ENCODE measurements at places on chromosomes 3 and 15. TPM values are rescaled to one million over a fixed set of nuclear protein-coding genes. Genes with fewer than 3 reads are reported as not detected.
A peak's percentile ranks its signal among the peaks of the same experiment; 100 is the strongest.

Gene LRRC31
- total RNA-seq, result not detected

Gene CEP19
- 5.9 TPM for total RNA-seq

Gene TF
- 1.9 TPM for total RNA-seq

Gene BCHE
- total RNA-seq, result not detected

Gene STRIT1
- not detected for total RNA-seq

Gene NMNAT3
- total RNA-seq, result 6.4 TPM

Gene ALDH1A3
- 0.14 TPM for total RNA-seq

Gene NIT2
- 37.6 TPM for total RNA-seq

Gene KCNMB2
- total RNA-seq, result not detected

Gene MFN1
- total RNA-seq, result 32.0 TPM

- H3K4me3 ChIP-seq, result no peak overlapping the region
- H3K36me3 ChIP-seq, result no peaks in the 10 kb centered on the region
- no peak overlapping the region for H3K27ac ChIP-seq
- peak; percentile 17 for DNase-seq
- no peaks in the 10 kb centered on the region for H3K27me3 ChIP-seq
Measured at GRCh38 chr15:99507504-99508310, 58.1 kb upstream of the MEF2A start.

- peaks cover 19% of the 10 kb centered on the region for H3K27me3 ChIP-seq
- no peak overlapping the region for H3K4me3 ChIP-seq
- H3K27ac ChIP-seq, result no peak overlapping the region
- DNase-seq, result no peak
- no peaks in the 10 kb centered on the region for H3K4me1 ChIP-seq
- no peaks in the 10 kb centered on the region for H3K36me3 ChIP-seq
Measured at GRCh38 chr3:124249038-124249437, 257.1 kb upstream of the ROPN1 start.

- H3K36me3 ChIP-seq, result no peaks in the 10 kb centered on the region
- peak overlapping the region; percentile 81 for H3K4me3 ChIP-seq
- peak overlapping the region; percentile 92 for H3K27ac ChIP-seq
- DNase-seq, result peak; percentile 66
- H3K4me1 ChIP-seq, result peaks cover 97% of the 10 kb centered on the region
Measured at GRCh38 chr15:78049691-78050440, 27.6 kb downstream of the TBC1D2B start.

GRCh38 chr15:64813075-64813474, 12.4 kb downstream of the PIF1 start:
- H3K36me3 ChIP-seq, result peaks cover 3% of the 10 kb centered on the region
- H3K4me3 ChIP-seq, result no peak overlapping the region
- peaks cover 6% of the 10 kb centered on the region for H3K4me1 ChIP-seq

- no peak overlapping the region for H3K27ac ChIP-seq
- no peaks in the 10 kb centered on the region for H3K36me3 ChIP-seq
- H3K4me1 ChIP-seq, result peaks cover 4% of the 10 kb centered on the region
- peaks cover 8% of the 10 kb centered on the region for H3K27me3 ChIP-seq
- DNase-seq, result no peak
Measured at GRCh38 chr3:187181454-187182170, 15.7 kb upstream of the RTP1 start.

DNA sequence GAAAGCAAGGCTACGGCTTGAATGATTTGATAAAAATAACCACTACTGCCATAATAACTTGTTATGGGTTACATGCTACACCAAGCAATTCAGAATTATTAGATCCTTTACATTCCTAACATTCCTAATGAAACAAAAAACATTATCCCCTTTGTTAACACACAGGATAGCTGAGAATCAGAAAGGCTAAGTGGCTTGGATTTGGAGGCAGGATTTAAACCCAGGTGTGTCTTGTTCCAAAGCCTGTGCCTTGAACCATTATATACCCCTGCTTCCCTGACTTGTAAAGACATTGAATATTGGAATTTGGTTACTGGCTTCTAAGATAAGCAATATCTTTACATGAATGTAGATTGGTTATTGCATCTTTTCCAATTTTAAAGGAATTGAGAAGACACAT, 417.1 kb upstream of the GOLIM4 start:
- no peak overlapping the region for H3K27ac ChIP-seq
- H3K36me3 ChIP-seq, result no peaks in the 10 kb centered on the region
- no peaks in the 10 kb centered on the region for H3K4me1 ChIP-seq
- no peaks in the 10 kb centered on the region for H3K27me3 ChIP-seq

DNA sequence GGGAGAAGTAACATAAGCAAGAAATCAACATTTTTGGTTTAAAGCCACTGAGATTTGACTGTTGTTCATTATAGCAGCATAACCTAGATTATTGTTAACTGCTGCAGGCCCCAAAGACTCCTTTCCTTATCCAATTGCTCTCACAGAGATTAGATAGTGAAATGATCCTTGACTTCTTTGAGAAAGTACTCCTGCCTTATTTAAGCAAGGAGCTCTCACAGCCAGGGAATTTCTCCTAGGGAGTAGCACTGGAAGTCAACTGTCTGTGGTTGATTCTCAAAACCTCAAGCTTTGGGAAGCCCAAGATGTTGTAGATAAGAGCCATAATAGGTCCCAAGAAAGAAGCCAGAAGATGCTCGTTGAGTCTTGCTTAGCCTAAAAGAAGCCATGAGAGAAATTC, 151.8 kb upstream of the TSC22D2 start:
- no peak overlapping the region for H3K4me3 ChIP-seq
- DNase-seq, result no peak
- H3K4me1 ChIP-seq, result no peaks in the 10 kb centered on the region
- H3K27me3 ChIP-seq, result peaks cover 12% of the 10 kb centered on the region

- H3K36me3 ChIP-seq, result peaks cover 14% of the 10 kb centered on the region
- peak overlapping the region; percentile 14 for H3K27ac ChIP-seq
- no peaks in the 10 kb centered on the region for H3K27me3 ChIP-seq
- peaks cover 57% of the 10 kb centered on the region for H3K4me1 ChIP-seq
- no peak for DNase-seq
Measured at GRCh38 chr15:84671211-84671610, 13.2 kb upstream of the NMB start.

GRCh38 chr3:187210545-187211327, 13.4 kb downstream of the RTP1 start:
- peaks cover 4% of the 10 kb centered on the region for H3K36me3 ChIP-seq
- H3K27me3 ChIP-seq, result peaks cover 20% of the 10 kb centered on the region
- DNase-seq, result no peak
- no peaks in the 10 kb centered on the region for H3K4me1 ChIP-seq

GRCh38 chr3:179771797-179772196, 119.0 kb downstream of the USP13 start:
- H3K36me3 ChIP-seq, result no peaks in the 10 kb centered on the region
- H3K27ac ChIP-seq, result no peak overlapping the region
- H3K27me3 ChIP-seq, result no peaks in the 10 kb centered on the region
- H3K4me3 ChIP-seq, result no peak overlapping the region
- H3K4me1 ChIP-seq, result no peaks in the 10 kb centered on the region
- no peak for DNase-seq

DNA sequence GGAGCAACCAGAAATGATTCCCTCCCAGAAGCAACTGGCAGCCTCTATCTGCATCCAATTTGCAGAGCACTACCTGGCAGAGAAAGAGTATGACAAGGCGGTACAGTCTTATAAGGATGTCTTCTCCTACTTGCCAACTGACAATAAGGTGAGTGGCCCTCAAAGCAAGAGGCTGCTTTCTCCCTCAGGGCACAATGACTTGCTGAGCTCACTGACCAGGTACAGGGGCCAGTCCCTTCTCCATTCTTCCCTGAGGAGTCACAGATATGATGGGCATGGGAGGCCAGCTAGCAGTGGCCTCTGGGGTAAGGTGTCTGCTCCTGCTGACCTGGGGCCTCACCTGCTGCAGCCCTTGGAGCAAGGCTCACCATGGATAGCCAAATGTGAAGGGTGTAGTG, 20.3 kb downstream of the CSRNP1 start:
- DNase-seq, result no peak
- H3K36me3 ChIP-seq, result no peaks in the 10 kb centered on the region
- peaks cover 9% of the 10 kb centered on the region for H3K4me1 ChIP-seq
- H3K4me3 ChIP-seq, result no peak overlapping the region
- no peaks in the 10 kb centered on the region for H3K27me3 ChIP-seq
- no peak overlapping the region for H3K27ac ChIP-seq

- DNase-seq, result no peak
- H3K4me1 ChIP-seq, result no peaks in the 10 kb centered on the region
- no peak overlapping the region for H3K27ac ChIP-seq
- no peaks in the 10 kb centered on the region for H3K27me3 ChIP-seq
Measured at GRCh38 chr15:40290918-40291574, 8.2 kb upstream of the ANKRD63 start.

DNA sequence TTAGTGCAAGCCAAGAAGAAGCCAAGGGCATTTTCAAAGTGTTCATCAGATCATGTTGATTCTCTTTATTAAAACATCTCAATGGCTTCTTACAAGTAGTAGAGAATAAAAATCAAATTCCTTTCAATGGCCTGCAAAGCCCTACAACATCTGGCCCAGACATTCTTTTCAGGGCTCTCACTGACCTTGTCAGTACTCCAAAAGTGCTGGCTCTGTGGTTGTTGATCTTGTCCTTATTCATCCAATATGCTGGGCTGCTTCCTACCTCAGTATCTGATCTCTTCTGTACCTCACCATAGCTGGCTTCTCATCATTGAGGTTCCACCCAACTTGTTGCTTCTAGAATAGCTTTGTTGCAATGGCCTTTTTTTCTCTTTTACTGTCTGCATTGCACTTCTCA, 74.0 kb upstream of the SAMMSON start:
- no peaks in the 10 kb centered on the region for H3K27me3 ChIP-seq
- H3K4me1 ChIP-seq, result no peaks in the 10 kb centered on the region
- no peak overlapping the region for H3K4me3 ChIP-seq
- H3K36me3 ChIP-seq, result no peaks in the 10 kb centered on the region

DNA sequence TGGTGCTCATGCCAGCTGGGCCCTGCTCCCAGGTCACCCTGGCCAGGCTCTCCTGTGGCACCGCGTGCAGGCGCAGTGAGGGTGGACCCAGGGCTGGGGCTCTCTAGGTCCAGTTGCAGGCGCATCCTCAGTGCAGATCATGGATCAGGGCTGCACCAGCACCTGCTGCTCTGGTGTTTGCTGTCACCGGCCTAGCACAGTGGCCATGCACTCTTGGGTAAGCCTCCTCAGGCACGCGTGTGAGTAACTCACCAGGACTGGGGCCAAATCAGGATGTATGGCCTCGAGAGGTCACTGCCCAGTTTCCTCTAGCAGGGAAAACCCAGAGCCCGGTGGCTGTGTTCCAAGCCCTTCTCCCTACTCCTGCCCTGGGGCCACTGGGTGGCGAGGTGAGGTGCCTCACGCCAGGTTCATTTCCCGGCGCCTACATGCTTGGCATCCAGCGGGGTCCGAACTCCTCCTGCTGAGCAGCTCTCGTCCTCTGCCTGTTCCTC, 45.5 kb upstream of the SLC41A3 start:
- no peak overlapping the region for H3K27ac ChIP-seq
- H3K4me3 ChIP-seq, result no peak overlapping the region
- H3K36me3 ChIP-seq, result no peaks in the 10 kb centered on the region
- no peaks in the 10 kb centered on the region for H3K27me3 ChIP-seq

GRCh38 chr15:68829068-68829467, 8.4 kb upstream of the ANP32A start:
- peaks cover 8% of the 10 kb centered on the region for H3K27me3 ChIP-seq
- no peak overlapping the region for H3K4me3 ChIP-seq
- no peaks in the 10 kb centered on the region for H3K36me3 ChIP-seq
- H3K4me1 ChIP-seq, result peaks cover 28% of the 10 kb centered on the region
- peak; percentile 19 for DNase-seq

DNA sequence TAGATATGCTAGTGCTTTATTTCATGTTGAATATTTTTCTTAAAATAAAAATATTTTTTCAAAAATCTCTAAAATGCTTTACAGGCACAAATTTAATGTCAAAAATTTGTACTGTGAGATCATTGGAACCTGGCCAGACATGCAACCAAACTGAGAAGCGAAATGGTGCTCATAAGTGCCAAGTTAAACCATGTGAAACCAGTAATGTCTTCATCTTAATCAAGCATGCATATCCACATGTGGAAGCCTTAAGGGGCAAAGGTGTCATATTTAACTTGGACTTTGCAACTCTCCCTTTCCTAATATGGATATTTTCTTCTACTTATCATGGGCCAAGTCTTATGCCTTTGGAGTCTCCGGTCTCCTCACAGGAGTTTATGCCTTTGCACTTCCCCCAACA, 208.9 kb upstream of the COL8A1 start:
- H3K4me1 ChIP-seq, result no peaks in the 10 kb centered on the region
- H3K27me3 ChIP-seq, result no peaks in the 10 kb centered on the region
- no peak overlapping the region for H3K4me3 ChIP-seq

- H3K4me1 ChIP-seq, result peaks cover 94% of the 10 kb centered on the region
- no peak for DNase-seq
- peaks cover 4% of the 10 kb centered on the region for H3K36me3 ChIP-seq
Measured at GRCh38 chr15:101244036-101244781, 7.6 kb downstream of the CHSY1 start.

- H3K27ac ChIP-seq, result no peak overlapping the region
- H3K27me3 ChIP-seq, result no peaks in the 10 kb centered on the region
Measured at GRCh38 chr3:119356646-119357045, 62.5 kb downstream of the ARHGAP31 start.

Data from activated T-cell treated with anti-CD3 and anti-CD28 coated beads, Interleukin-2, amount 50 U/mL, for 72 hours (primary cell).